ENCODE measurements at places on chromosomes 11 and 22.

DNA sequence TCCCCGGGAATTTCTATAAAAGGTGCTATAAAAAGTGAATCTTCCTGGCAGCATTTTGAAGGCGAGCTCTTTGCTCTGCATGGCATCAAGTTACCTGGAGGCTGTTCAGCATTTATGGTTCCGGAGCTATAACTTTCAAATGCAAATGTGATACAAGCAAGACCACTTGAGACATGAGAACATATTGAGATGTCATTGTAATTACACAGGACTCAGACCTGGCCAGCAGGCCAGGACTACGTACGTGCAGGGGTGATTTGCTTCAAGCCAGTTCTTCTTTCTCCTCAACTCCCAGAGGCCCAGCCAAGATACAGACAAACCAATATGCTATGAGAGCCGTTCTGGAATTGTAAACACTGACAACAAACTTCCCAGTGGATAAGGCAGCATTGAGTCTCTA, 227.4 kb upstream of the FAT3 start:
- DNase-seq = no peak

GRCh38 chr22:31049815-31050420, 31.2 kb upstream of the SMTN start:
- no peak for DNase-seq

DNA sequence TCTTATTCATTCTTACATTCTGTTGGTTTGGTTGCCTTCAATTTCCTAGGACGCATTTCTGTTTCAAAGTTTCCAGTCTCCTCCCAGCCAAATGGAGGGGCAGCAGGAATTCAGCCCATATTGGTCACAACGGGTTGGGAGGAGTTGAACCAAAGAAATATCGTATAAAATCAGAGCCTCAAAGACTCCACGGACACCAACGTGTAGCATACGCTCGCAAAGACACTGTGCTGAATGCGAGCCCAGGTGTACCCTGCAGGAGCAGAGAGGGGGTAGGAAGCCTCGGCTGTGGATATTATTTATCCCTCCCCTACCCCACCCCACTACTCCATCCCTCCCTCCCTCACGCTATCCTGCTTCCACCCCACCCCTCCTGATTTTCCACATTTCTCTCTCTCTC, 15.5 kb upstream of the CCND1 start:
- no peak for DNase-seq

- peak; percentile 19 for DNase-seq
These were observed at the start of gene PLAAT4 for GRCh38 chr11:63536669-63537292. Gene PLAAT4, plus strand, starts transcription at chr11:63536808. Its CDS starts 61 bp downstream, at chr11:63536869.

DNA sequence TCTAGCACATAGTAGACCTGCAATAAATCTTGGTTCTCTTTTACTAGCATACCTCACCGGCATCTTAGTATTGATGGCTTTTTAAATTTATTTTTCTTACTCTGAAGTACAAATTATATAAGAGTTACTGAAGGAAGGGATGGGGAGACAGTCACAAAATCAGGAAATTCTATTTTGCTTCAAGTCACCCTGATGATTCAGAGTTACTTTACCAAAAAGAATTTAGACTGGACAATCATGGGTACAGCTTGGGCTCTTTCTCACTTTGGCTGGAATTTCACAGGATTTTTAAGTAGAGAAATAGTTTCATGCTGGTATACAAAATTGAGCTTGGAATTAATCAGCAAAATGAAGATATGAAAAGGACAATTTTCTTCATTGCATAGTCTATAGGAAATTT, 919.2 kb downstream of the METTL15 start:
- DNase-seq = no peak

Measured in GM04504 (cell line).